Activated T-helper 1 cell treated with Interleukin-2 at 50 U/mL for 16 hours (primary cell): ENCODE measurements at places on chromosomes 4 and X.
A peak's percentile ranks its signal among the peaks of the same experiment; 100 is the strongest.

- peak; percentile 15 for DNase-seq
These were observed 17.2 kb downstream of the SPIN3 start for GRCh38 chrX:56978172-56978571.

GRCh38 chrX:22399437-22400192 is 126.9 kb downstream of the CBLL2 start:
- no peak for DNase-seq

GRCh38 chrX:17053502-17053901 is 107.0 kb downstream of the REPS2 start:
- no peak for DNase-seq

DNA sequence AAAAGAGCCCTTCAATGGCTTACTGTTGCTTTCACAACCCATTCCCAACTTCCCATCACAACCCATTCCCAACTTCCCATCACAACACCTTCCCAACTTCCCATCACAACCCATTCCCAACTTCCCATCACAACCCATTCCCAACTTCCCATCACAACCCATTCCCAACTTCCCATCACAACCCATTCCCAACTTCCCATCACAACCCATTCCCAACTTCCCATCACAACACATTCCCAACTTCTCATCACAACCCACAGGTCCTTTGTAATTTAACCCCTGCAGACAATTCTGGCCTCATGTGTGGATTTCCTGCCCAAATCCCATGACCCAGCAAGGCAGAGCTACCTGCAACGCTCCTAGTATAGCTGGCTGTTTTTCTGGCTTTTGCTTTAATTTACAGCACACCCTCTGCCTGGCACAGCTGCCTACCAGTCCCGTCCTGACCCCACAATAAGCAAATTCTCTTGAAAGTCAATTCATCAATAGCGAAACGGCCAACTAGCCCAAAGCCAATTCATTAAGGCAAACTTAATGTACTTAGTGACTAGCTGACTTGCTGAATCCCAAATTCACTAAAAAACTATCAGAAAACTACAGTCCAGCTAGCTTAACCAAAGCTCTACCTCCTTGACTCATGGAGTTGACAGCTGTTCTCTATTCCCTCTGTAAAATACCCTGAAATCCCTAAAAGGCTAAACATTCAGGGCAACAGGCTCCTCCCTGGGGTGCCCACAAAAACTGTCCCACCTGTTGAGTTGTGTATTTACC is 75.6 kb downstream of the AFAP1 start:
- DNase-seq, result no peak

GRCh38 chr4:158714937-158715336 is 8.3 kb downstream of the PPID start:
- DNase-seq, result no peak

DNA sequence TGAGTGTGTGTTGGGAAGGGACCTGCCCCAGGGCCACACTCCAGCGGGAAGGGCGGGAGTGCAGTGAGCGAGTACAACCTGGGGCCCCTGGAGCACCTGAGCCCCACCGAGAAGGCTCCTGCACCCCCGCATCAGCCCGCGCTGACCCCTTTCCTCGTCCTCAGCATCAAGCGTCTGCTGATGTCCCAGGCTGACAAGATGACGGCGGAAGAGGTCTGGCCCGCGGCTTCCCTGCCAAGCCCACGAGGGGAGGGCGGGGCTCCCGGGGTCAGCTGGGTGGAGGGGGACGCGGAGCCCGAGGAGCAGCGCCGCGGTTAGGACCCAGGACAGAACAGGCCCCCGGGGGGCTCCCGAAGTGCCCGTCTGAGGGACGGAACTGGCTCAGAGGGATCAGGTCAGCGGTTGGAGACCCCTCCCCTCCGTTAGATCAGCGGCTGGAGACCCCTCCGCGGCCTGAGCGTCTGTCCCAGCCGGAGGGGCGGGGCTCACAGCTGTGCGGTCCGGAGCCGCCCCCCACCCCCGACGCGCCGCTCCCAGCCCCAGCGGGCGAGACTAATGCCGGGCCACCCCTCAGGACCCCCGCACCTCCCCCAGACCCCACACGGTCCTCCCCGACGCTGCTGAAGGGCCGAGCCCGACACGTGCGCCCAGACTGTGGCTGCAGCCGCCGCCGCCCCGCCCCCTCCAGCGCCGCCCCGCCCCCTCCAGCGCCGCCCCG is 6.7 kb downstream of the MYL5 start:
- DNase-seq, result peak; percentile 38

- no peak for DNase-seq
These were observed 72.0 kb downstream of the FRMPD4 start for GRCh38 chrX:12210196-12210815.

DNA sequence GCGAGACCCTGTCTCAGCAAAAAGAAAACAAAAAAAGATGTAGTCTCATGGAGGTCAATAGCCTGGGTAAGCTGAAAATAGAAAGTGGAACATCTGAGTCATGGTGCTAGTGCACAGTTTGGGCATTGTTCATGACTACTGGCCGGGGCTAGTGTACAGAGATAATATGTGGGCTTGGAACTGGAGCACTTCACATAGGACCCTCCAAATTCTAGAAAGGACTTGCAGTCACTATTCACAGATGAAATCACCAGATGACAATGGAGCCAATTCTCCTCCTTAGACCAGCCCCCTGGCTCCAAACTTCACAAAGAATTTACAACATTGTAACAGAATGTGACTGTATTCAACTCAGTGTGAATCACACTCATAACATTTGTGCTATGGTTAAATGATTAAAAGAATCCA is 367.8 kb upstream of the SLC7A11 start:
- DNase-seq, result no peak

- no peak for DNase-seq
These were observed 64.8 kb downstream of the TMEM131L start for GRCh38 chr4:153531000-153531358.

DNA sequence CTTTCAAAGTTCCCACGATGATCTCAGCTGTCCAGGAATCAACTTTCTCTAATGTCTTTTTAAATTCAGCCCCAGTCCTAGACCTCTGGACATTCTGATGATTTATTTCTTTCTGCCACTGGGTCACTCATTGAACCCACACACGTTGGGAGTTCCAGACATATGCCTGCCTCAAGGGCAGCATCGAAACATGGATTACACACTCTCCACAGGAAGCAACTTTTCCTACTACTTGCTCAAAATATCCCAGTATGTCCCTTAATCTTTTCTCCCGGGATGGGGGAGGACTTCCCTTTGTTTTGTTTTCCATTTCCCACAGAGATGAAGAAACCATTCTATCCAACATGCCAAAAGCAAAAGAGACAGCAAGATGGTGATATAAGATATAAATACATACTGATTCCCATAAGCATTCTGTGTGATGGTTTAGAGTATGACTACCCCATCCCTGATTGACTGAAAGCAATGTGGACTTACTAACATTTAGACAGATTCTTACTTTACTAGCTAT is 79.8 kb upstream of the PPARGC1A start:
- no peak for DNase-seq

DNA sequence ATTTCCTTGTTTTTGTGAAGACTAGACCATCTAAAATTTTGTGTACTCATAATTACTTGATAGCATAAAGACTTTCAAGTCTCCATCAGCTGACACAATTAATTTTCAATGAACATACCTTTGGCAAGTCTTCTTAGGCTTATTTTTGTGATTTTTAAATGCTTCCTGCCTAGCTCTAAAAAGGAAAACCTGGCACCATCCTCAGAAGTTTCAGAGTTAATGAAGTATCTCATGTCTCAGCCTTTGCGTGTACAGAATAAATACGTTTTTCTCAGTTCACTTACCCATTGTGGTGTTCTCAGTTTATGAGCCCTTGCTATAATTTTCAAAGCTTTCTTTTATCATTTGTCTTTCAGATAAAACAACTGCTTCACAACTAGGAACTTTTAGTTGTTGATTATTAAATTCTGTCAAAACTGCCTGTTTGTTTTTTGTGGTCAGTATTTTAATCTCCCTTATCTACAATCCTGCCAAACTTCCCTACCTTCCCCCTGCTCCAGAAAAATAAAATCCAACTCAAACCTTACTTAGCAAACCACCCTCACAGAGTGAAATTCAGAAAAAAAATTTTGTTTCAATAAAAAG is 21.6 kb downstream of the ADD1 start:
- no peak for DNase-seq

GRCh38 chrX:128818690-128819089 is 704.6 kb downstream of the SMARCA1 start:
- no peak for DNase-seq

GRCh38 chr4:17033768-17034181 is 135.3 kb upstream of the LDB2 start:
- DNase-seq, result no peak

DNA sequence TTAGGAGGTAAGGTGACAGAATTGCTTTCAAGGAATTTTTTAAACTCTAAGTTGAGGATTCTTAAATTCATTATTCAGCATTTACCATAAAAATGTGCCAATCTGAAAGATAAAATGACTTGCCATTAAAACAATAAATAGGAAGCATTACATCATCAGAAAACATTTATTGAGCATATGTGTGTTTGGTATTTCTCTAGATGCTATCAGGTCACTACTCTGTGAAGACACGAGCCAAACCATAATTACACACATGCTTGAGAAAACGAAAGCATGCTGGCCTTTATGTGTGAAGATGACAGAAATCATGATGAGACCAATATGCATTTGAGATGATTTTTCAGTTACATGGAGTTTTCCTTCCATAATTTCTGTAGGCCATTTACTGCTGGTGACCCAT is 12.3 kb upstream of the IL21 start:
- DNase-seq, result no peak

GRCh38 chr4:152392079-152392478 is 143.8 kb downstream of the FBXW7 start:
- DNase-seq, result no peak

- DNase-seq, result no peak
These were observed 477.4 kb downstream of the ACTRT1 start for GRCh38 chrX:127574829-127575228.

- DNase-seq, result no peak
These were observed 19.6 kb downstream of the NKX3-2 start for GRCh38 chr4:13524504-13525243.

DNA sequence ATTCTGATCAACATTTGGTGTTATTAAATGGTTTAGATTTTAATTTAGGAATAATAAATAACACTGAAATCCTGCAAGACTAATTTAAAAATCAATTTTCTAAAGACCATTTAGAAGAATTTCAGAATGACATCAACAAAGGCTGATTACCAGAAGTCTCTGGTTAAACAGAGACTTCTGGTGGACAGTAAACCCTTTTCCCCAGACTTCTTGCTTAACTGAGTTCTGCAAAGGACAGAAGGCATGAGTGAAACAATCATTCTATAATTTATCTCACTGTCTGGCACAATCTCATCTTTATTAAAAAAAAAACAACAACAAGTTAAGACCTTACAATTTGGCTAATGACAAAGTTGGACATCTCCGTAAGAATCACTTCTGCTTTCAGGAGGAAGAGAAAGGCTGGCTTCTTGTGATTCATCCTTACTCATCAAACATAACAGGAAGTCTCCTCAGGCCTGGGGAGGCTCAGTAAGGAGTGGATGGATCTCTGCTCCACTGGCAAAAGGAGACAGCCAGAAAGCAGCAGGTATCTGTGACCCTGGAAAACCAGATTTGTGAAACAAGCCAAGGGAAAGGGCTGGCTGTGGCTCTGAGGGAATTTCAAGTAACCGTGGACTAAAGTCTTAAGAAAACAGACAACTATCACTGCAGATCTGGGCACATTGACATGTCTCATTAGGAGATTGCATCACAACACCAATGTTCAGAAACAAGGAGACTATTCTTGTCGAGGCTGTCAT is 908 bp upstream of the TLR6 start:
- no peak for DNase-seq

GRCh38 chrX:96373047-96373355 is 311.6 kb upstream of the DIAPH2 start:
- DNase-seq, result no peak

DNA sequence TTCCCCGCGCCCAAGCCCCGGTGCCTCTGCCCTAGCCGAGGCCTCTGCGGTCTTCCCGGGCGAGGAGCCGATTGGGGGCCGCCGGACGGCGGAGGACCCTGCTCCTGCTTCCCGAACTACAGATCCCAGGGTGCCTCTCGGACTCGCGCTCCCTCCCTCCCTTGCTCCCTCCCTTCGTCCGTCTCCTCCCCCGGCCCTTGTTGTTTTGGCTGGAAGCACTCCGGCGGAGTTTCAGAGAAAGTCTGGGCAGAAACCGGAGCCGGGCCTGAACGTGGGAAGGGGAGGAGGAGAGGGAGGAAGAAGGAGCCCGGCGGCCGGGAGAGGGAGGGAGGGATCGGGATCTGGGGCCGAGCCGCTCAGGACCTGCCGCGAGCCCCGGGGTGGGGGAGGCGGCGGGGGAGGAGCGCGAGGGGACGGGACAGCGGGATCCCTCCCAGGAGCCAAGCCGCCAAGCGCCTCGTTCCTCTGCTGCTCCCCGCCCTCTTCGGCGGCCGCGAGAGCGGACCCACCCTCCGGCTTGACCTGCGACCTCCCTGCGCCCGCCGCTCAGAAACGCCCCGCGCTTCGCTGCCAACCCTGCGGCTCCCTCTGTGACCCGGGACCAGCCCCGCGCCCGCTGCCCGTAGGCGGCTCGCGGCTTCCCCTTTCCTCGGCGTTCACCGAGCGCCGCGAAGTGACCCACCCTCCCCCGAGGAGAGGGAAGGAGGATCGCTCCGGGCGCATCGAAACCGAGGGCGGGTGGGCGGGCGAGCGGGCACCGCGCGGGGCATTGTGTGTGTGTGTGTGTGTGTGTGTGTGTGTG is 496 bp upstream of the GAB1 start:
- DNase-seq, result no peak

GRCh38 chr4:123896446-123897071 is 500.0 kb downstream of the SPRY1 start:
- DNase-seq, result no peak

DNA sequence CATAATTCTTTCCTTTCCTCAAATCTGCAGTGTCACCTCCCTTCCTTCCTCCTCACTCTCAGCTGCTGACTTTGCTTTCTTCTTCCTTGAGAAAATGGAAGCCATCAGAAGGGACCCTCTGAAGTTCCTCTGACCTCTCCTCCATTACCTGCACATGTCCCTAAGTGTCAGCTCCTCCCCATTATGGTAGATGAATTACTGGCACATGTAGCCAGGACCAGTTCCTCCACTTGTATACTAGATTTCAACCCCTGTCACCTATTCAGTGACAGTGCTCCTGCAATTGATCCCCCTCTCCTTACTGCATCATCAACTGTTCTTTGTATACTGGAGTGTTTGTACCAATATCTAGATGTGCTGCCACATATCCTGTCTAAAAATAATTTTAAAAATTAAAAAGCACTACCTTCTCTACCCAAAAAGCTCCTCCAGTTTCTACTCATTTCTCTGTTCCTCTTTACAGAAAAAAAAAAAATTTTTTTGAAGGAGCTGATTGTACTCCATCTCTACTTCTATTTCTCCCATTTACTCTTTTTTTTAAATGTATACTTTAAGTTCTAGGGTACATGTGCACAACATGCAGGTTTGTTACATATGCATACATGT is 78.6 kb downstream of the CLCN5 start:
- DNase-seq, result no peak

GRCh38 chr4:98261405-98262291 is 464 bp downstream of the RAP1GDS1 start:
- DNase-seq, result no peak

GRCh38 chr4:128590034-128590740 is 219.3 kb upstream of the JADE1 start:
- DNase-seq, result no peak
